ENCODE measurements at places on chromosomes 16 and 17.

DNA sequence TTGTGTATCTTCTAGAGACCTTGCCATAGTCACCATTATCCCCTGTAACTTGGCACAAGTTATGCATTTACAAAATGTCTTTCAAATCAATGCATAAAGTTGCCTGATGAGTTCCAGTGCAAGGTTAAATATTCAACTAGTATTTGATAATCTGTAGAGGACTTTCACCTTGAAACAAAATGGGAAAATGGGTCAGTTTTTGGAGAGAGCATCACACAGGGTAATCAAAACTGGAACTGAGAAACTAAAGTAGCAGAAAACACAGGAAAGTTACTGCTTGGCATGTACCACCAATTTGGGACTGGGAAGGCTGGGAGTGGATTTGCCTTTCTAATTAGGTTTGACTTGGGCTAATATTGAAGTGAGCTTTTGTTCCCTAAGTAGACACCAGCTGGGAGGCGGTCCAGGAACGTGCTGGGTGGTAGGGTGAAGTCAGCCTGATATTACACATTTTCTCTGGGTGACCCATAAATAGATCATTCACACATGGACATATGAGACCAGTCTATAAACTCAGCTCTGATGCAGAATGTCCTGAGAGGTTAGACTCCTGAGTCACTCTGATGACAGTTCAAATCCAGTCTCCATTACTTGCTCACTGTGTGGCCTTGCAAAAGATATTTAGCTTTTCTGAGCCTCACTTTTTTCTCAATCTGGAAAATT is 152.3 kb downstream of the PCTP start:
- no peak for DNase-seq

DNA sequence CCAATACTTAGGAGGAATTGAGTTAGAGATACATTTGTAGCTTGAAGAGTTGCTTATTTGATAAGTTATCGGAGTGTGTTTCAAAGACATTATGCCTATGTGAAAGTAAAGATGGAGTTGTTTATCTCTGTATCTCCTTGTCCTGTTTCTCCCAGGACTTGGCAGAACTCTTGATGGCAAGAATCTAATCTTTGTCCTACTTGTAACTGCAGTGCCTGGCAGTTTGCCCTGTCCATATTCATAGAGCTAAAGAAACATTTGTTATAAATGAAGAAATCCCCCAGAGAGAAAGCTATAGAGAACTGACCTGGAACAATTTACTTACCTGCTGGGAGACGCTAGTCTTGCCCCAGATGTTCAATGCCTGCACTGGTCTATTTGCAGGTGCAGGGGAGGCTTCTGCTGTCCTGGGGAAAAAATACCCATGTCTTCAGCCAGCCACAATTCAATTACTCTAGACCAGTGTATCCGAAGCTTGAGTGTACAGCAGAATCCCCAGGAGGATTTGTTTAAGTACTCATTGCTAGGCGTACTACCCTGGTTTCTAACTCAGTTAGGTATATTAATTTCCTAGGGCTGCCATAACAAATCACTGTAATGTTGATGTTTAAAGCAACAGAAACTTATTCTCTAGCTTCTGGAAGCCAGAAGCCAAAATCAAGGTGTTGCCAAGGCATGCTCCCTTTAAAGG is 410.0 kb upstream of the HSBP1 start:
- DNase-seq: no peak

- DNase-seq: no peak
Measured at GRCh38 chr17:35981246-35981645, at the start of gene CCL16. CCL16 (minus strand) TSS chr17:35981497; CDS start chr17:35981420, 77 bp downstream.

DNA sequence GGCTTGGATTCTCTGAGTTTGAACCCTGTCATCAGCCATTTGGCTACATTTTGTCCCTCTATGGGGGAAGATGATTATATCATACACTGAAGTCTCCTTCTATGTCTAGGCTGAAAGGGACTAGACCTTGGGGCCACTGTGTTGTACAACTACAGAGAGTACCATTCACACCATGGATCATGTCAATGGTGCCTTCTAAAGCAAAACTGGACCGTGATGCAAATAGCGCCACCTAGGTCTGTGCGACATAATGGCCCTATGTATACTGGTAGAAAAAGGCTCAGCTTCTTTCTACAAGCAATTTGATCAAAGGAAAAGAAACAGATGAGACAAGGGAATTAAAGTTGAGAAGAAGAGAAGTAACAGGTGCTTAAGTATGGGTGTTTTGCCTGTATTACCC is 100.7 kb downstream of the LYRM1 start:
- no peak for DNase-seq

DNA sequence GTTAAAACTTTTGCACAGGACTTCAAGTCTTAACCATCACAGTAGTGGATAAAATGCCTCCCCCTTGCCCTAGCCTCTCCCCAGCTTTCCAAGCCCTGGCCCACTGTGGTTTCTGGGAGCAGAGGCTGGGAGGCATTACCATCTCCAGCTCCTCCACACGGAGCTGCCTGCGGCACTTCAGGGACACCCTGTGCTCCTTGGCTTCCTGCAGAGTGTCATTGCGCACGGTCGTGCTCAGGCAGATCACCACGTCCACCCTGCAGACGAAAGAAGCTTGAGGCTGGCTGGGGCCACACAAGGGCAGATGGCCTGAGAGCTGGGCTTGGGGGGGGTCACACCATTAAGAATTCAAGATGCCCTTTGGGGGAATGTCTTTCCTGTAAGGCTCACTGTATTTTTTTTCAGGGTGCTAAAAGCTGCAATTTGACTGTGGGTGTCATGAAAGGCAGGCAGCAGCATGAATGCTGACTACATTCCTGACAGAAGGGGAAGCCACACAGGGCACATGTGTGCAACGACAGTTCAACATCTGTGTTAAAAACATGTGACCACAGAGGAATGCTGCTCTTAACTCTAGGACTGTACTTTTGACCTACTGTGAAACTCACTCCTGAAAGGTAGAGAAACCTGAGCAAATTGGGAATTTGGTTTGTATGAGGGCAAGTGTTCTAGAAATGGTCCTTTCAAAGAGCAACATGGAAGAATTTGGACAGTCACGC is 47.7 kb upstream of the CLEC18B start:
- DNase-seq: no peak

DNA sequence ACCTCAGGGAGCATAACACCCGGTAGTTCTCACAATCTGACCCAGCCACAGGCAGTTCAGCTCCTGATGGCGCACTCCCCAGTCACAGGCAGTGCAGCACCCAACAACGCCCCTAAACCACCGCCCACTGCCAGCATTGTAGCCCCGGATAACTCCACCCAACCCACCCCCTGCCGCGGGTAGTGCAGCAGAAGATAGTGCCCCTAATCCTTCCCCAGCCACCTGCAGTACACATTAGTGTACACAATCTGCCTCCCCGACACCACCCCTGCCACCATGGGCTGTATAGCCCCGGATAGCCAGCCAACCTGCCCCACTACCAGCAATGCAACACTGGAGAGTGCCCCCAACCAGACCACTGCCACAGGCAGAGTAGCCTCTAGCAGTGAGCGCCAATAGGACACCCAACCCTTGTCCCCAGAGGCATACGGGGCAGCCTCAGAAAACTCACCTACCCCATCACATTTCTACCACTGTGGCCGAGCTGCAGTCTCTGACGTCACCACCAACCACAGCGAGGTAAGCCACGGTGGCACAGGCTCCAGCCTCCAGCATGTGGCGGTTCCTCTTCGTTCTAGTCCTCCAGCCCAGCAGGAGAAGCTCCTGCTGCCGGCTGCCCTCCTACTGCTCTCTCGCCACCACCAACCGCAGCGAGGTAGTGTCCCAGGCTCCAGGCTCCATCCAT is 877.3 kb downstream of the KCNJ18 start:
- DNase-seq: no peak

- no peak for DNase-seq
Measured at GRCh38 chr16:89009343-89010209, 32.6 kb upstream of the CBFA2T3 start.

GRCh38 chr17:80922580-80923160 is 69.0 kb upstream of the CHMP6 start:
- DNase-seq: no peak

GRCh38 chr17:29155227-29155965 is 24.8 kb downstream of the MYO18A start:
- DNase-seq: no peak

GRCh38 chr17:82245134-82246039 is 16.5 kb downstream of the SLC16A3 start:
- no peak for DNase-seq

- no peak for DNase-seq
Measured at GRCh38 chr17:21001813-21002221, 41.0 kb downstream of the USP22 start.

GRCh38 chr16:85821390-85822135 is 22.1 kb downstream of the COX4I1 start:
- no peak for DNase-seq

GRCh38 chr17:39485555-39485954 is 24.3 kb downstream of the CDK12 start:
- DNase-seq: peak; percentile 87

- DNase-seq: no peak
Measured at GRCh38 chr16:67150047-67150832, 558 bp downstream of the B3GNT9 start.

- DNase-seq: no peak
Measured at GRCh38 chr17:29123111-29123510, 57.1 kb downstream of the MYO18A start.

GRCh38 chr16:73232555-73233328 is 184.8 kb upstream of the ZFHX3 start:
- no peak for DNase-seq

DNA sequence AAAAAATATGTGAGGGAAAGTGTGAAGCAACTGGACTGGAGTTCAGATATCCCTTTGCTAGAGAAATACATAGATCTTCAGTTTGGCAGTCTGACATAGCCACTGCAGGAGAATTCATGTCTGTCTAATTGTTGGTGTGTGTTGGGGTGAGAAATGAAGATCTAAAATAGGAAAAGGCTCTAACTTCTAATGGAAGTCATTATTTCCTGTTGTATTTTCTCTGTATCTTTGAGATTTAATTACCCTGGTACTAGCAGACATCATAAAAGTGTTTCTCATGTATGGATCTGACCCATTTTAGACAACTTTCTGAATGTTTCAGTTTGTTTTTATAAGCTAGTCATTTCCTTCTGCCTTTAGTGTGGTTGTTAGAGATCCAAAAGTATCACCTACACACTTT is 128.3 kb downstream of the NLK start:
- DNase-seq: no peak

GRCh38 chr17:32264140-32264799 is 1.4 kb upstream of the RHBDL3 start:
- DNase-seq: no peak

- DNase-seq: no peak
Measured at GRCh38 chr17:4082136-4082924, 60.5 kb downstream of the ZZEF1 start.

DNA sequence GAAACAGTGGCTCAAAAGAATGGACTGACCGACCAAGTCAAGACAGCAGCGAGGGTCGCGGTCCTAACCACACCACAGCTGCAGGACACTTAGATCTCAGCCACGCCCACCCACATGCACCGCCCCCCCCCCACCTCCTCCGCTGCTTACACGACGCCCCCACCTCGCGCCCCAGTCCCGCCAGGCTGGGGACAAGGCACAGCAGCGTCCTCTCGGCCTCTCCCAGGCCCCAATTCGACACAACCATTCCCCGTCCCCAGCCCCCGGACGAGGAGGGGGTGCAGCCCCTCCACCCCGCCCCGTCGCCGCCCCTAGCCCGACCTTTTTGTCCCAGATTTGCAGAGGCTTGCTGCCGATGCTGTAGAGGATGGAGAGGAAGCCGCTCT is 477 bp downstream of the CFAP20 start:
- no peak for DNase-seq

GRCh38 chr17:36935671-36936454 is 1.4 kb upstream of the LHX1 start:
- DNase-seq: no peak

DNA sequence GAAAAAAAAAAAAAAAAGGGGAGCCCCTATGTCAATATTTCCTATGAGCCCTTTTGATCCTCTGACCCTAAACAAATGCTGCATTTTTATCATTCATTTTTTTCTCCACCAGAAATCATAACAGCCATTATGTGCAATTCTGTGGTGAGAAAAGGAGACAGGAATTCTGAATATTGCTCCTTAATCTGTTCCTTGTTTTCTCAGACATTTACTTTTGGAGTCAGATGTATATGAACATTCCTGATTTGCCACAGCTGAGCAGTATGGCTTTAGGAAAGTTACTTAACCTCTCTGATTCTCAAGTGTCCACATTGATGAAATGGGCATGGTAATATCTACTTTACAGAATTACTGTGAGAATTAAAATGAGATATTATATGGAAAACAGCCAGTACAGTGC is 144.4 kb downstream of the SKAP1 start:
- DNase-seq: no peak

- no peak for DNase-seq
Measured at GRCh38 chr17:56325313-56326000, 172.2 kb downstream of the ANKFN1 start.

DNA sequence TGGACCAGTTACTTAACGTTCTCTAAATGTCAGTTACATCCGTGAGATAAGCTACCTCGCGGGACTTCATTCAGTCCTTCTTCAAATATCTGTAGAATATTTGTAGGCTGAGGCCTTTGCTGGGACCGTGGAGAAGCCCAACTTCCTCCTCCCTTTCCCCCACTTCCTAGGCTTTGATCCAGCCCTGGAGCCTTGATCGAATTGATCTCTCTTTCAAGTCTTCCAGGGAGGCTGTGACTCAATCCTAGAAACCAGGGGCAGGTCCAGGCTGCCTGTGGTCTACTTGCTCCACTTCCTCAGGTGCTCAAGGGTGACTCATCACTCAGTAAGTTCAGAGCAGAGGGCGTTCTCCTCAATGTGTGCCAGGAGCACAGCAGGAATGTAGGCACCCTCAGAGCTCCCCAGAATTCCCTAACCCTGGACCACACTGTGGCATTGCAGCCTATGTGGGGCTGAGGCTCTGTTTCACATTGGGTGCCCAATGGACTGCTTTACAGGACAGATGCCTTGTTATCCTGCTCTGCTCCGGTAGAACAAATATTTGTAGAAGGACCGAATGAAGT is 11.2 kb upstream of the CEP20 start:
- DNase-seq: no peak

DNA sequence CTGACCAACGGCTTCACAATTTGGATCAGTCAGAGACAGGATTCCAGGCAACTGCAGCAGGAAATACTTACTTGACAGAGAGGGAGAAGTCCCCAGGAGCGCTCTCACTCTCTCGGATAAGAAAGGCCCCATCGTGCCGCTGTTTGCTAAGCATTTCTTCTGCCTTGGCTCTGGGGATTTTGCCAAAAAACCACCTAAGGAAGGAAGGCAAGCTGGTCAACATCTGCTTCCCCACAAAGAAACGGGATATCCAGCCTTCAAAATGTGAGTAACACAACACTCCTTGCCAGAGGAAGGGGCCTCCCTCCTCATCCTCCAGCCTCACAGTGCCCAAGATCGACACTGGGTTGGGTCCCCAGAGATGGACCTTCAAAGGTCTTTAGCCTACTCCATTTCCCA is 36.6 kb upstream of the SLC25A19 start:
- no peak for DNase-seq

DNA sequence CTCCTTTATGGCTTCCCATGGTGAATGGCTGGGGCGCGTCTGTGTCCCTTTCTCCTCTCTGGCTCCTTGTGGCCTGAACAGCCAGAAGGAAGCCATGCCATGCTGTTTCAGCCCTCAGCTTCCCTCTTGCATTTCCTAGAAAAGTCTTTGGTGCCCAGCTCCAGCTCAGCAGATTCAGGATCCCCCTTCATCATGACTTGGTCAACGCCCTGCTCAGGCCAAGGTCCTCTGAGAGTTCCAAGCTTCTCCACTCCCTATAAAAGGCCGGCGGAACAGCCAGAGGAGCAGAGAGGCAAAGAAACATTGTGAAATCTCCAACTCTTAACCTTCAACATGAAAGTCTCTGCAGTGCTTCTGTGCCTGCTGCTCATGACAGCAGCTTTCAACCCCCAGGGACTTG is at the start of gene CCL13:
Gene CCL13 (plus strand): TSS at position 287 of the 400 bp plus-strand sequence. CDS start 47 bp downstream, at position 334.
- DNase-seq: no peak

GRCh38 chr16:65876624-65877023 is 489.9 kb upstream of the CDH5 start:
- peak; percentile 4 for DNase-seq
